Breast epithelium (tissue), 4 donors: ENCODE measurements at places on chromosomes 3 and 15. TPM values are rescaled to one million over a fixed set of nuclear protein-coding genes. Genes with fewer than 3 reads are reported as not detected.
A peak's percentile ranks its signal among the peaks of the same experiment; 100 is the strongest.

The POTEB gene
- not detected for total RNA-seq

The TM2D3 gene
- total RNA-seq, result 46.2 TPM

The TM6SF1 gene
- total RNA-seq, result 8.5 TPM

The GRK7 gene
- total RNA-seq, result not detected

The SKOR1 gene
- 1.8 TPM for total RNA-seq

The TBCCD1 gene
- total RNA-seq, result 17.4 TPM

The SLC51B gene
- total RNA-seq, result not detected

The ACTR8 gene
- 20.0 TPM for total RNA-seq

The MINAR1 gene
- total RNA-seq, result 1.0 TPM

The LINGO1 gene
- total RNA-seq, result 1.2 TPM

The C3orf85 gene
- total RNA-seq, result not detected

GRCh38 chr3:12758025-12758781, 856 bp downstream of the TMEM40 start:
- DNase-seq, result no peak

DNA sequence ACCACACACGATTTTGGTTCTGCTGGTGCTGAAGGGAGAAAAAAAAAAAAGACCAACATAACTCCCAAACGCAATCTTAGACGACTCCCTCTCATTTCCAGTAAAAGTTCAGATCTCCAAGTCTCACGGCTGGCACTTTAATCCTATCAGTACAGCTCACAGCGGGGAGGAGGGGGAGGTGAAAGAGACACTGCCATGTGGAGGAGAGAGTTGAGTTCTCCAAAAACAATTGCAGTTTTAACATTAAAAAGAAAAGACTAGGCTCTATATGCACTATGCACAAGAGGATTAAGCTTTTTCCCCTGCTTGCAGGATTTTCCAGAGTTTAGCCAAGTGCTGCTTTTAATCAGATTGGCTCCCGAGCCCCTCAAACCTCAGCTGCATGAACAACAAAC, 16.8 kb downstream of the BMF start:
- no peak for DNase-seq

GRCh38 chr15:51223771-51224229, 114.6 kb downstream of the CYP19A1 start:
- DNase-seq, result no peak

DNA sequence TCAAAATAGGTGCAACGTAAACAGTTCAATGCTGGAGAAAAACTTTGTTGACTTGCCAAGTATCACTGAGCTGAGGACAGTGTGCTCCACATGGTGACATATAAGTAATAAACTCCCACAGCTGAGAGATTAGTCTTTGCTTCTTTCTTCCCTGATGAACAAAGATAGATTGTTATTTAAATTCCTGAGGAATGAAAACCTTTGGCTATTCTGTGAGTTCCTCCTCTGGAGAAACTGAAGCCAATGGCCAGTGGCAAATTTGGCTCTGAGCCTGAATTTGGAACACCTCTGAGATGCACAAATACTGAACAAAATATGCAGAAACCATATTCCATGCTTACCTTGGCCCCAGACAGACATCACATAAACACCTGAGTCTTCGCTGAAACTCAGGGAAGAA, 63.3 kb downstream of the RPL22L1 start:
- DNase-seq, result peak; percentile 39

DNA sequence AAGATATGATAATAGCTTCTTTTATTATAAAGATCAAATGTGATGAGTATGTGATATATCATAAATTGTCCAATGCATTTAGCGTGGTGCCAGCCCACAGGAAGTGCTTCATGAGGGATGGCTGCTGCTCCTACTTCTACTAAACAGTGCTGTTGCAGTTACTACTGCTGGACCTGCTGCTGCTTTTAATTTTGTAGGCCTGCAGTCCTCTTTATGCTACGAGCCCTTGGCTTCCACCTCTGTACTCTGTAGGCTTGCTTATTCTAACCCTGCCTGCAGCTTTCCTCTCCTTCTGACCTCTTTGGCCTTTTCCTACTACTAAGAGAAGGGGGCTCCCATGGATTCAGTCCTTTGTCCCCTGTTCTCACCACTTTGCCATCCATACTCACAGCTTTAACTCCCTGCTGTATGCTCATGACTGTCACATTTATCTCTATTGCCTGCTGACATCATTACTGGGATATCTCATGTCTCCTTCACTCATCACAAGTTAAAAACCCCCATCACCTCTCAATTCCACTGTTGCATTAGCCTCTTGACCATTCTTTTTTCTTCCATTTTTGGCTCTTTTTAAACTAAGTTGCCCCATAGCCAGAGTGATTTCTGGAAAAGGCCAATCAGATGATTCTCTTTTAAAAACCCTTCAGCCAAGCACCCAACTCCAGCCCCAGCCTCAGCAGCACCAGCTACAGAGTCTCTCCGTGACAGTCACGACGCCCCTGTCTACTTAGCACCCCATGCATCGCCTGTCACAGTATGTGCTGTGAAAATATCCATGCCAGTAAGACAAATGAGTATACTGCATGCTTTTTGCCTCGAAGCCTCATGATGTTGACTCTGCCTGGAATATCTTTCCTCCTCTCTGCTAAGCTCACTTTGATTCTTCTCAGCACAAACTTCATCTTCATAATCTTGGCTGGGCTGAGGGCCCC, 56.3 kb downstream of the PLCL2 start:
- no peak for DNase-seq

- no peak for DNase-seq
These were observed 54.0 kb downstream of the OTOL1 start for GRCh38 chr3:161550491-161551195.

DNA sequence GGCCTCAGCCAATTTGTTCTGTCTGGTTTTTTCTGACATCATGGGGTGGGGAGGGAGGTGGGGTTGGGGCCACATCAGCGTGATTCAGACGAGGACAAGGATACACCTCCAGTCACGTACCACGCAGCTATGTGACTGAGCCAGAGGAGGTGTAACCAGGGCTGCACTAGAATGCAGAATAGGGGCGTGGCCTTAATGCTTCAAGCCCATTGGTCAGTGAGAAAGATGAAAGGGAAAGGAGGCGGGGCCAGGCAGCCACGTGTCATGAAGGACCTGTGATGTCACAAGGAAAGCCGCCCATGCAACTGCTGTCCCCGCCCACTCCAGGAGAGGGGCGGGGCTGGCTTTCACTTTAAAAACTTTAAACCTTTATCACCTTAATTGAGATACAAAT, at the start of gene GOLGA6L2:
Gene GOLGA6L2, minus strand, starts transcription at position 137 of the 394 bp plus-strand sequence. Its CDS starts 62 bp downstream, at position 75.
- no peak for DNase-seq

GRCh38 chr3:177443469-177443868, 246.2 kb upstream of the TBL1XR1 start:
- peak; percentile 72 for DNase-seq

GRCh38 chr3:86229086-86229774, 761.7 kb downstream of the VGLL3 start:
- DNase-seq, result no peak

- DNase-seq, result no peak
These were observed 20.2 kb downstream of the CPOX start for GRCh38 chr3:98573181-98573728.

GRCh38 chr3:173993299-173993698, 595.8 kb downstream of the NLGN1 start:
- DNase-seq, result no peak

GRCh38 chr3:120170223-120170622, 76.0 kb upstream of the GSK3B start:
- DNase-seq, result no peak

- DNase-seq, result no peak
These were observed 105.2 kb downstream of the PDE8A start for GRCh38 chr15:85086855-85087254.

DNA sequence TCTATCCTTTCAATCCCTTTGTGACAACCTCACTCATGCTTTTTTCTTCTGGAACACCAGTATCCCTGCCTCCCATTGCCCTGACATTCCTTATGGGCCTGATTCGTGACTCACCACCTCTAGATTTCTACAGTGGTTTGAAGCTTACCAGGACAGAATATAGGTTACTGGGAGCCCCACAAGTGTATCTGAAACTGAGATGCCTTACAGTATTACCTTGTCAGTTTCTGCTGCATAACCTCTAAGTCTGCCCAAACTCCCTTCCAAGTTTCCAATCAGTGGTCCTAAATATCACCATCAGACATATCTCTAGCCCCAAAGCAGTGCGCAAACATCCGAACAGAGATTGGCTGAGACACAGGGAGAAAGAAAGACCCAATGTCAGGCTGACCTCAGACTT, 5.6 kb downstream of the CPB1 start:
- no peak for DNase-seq

- no peak for DNase-seq
These were observed 708.8 kb upstream of the CFAP20DC start for GRCh38 chr3:59758672-59759071.

DNA sequence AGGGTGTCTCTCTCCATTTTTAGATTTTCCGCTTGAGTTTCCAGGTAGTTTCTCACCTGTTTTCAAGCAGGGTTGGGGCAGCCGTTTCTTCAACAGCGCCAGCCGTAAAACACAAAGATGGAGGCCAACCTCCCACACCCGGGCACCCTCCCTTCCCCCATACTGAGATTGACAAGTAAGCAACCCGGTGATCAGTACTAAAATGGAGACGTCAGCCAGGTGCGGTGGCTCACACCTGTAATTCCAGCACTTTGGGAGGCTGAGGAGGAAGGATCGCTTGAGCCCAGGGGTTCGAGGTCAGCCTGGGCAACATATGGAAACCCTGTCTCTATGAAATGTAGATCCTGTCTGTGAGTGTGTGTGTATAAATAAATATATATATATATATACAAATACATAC, 903 bp upstream of the ZSCAN2 start:
- DNase-seq, result no peak

GRCh38 chr3:186998937-186999368, 68.6 kb downstream of the ST6GAL1 start:
- DNase-seq, result no peak

DNA sequence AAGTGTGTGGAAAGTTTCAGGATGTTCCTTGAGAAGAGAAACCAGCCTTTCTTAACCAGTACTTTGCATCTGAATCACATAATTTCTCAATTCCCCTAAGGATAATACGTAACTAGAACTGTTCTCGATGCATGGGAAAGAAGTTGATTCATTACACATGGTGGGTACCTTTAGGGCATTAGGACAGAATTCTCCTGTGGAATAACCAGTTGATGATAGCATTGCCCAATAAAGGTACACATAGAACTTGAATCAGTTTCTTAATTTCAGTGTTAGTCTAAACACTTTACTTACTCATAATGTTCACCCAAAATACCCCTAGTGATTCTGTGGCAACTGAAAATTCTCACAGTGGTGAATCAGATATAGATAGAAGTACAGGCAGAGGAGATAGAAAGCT, 1030.9 kb downstream of the ROBO1 start:
- DNase-seq, result no peak

GRCh38 chr15:81454024-81454423, 80.0 kb upstream of the TMC3 start:
- no peak for DNase-seq

- no peak for DNase-seq
These were observed 22.3 kb downstream of the PLXNB1 start for GRCh38 chr3:48407542-48408099.

DNA sequence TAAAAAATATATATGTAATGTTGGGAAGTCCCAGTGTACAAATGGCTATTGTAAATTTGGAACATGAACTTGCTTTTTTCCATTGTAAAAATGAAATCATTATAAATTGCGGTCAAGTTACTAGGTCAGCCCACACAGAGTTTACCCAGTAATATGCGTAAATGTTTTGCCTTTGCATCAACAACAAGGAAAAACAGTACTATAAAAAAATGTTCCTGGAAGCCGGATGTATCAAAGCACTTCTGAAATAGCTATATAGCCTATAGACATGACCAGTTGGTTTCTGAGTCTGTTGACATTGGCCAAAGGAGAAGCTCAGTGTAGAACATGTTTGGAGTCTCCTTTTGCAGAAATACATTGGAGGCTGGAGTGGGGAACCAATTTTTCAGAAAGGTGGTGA, 23.2 kb downstream of the CTNNB1 start:
- DNase-seq, result no peak

DNA sequence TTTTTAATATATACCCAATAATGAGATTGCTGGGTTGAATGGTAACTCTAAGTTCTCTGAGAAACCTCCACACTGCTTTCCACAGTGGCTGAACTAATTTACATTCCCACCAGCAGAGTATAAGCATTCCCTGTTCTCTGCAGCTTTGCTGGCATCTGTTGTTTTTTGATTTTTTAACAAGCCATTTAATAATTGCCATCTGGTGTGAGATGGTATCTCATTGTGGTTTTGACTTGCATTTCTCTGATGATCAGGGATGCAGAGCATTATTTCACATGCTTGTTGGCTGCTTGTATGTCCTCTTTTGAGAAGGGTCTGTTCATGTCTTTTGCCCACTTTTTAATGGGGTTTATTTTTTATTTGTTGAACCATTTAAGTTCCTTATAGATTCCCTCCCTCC, 75.0 kb upstream of the EPHB3 start:
- no peak for DNase-seq

GRCh38 chr15:56076640-56077039, 83.2 kb upstream of the NEDD4 start:
- DNase-seq, result no peak

DNA sequence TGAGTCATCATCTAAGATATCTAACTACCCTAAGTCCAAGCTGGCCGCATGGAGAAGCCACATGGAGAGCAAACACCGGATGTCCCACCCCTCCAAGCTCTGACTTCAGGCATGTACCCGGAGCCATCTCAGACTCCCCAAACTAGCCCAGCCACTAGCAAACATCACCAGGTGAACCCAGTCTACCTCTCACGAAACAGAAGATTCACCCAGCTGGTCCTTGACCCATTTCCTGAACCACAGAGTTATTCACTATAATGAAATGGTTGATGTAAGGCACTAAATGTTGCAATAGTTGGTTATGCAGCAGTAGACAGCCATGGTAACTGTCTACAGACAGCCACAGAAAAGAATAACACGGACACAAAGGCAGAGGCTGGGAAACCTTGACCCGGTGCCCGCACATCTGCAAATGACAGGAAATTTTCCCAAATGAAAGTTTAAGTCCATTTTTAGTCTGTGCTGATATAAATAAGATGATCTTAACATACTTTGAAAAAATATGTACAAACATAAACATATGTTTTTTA, 265.5 kb upstream of the ATP10A start:
- no peak for DNase-seq

GRCh38 chr3:194967151-194968117, 281.8 kb downstream of the FAM43A start:
- DNase-seq, result no peak

- no peak for DNase-seq
These were observed 97.2 kb upstream of the FLNB start for GRCh38 chr3:57910990-57911389.

DNA sequence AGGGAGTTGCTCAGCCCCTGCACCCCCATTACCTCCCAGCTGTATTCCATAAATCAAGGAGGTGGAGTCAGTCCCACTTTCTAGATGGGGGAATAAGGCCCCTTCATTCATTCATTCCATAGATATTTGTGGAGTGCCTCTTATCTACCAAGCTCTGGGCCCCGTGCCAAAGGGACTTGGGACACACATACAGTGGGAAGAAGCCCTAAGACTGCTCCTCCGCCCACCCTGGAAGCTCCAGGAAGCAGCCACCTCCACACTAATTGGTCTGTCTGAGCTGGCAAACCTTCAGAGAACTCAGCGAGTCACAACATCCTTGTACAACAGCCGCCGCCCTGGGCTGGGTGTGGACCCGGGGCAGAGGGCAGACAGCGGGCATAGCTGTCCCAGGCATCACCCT, 6.4 kb downstream of the STRA6 start:
- DNase-seq, result no peak
